HFFc6 (cell line): ENCODE measurements at places on chromosomes 16 and 17.
A peak's percentile ranks its signal among the peaks of the same experiment; 100 is the strongest.

DNA sequence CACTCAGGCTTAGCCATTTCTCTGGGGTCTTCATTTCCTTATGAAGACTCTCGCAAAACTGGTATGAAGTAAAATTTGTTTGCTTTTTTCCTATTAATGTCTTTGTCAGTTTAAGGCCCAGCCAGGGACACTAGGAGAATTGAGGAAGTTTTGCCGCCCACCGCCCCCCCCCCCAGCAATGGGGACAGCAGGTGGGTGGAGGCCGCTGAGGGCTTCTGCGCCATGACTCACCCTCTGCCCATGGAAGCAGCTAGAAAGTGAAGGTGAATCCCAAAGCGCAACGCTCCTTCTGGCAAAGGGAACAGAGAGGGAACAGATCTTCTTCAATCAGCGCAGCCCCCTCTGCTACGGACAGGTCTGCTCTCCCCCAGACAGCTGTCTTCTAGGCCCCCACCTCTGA lies 49.7 kb downstream of the MARF1 start:
- no peak for DNase-seq

DNA sequence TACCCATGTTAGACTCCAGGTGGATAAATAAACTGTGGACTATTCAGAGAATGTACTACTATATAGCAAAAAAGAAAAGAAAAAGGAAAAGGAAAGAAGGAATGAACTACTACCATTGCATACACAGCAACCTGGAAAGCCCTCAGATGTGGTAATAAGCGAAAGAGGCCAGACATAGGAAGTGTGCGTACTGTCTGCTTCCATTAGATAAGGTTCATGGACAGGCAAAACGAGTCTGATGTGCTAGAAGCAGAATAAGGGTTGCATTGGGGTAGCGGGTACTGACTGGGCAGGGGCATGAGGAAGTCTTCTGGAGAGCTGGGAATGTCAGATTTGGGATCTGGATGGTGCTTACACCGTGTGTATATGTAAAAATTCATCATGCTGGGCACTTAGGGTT lies 21.8 kb downstream of the CLEC16A start:
- no peak for DNase-seq

GRCh38 chr16:28126684-28127620 lies 63.4 kb upstream of the GSG1L start:
- no peak for DNase-seq

DNA sequence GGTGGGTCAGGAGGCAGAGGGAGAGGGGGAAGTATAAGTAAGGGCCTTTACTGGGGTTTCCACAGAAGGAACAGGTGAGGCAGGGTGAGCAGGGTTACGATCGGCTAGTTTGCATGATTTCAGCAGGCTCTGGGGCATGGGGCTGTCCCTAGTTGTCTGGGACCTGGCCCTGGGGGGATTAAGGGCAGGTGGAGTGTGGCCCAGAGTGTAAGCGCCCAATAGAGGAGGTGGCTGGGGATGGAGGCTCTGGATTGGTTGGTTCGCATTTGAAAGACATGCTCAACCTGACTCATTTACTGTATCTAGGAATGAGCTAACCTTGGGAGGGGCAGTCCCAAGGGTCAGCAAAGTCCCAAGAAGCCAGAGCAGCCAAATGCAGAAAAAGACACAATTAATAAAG lies 230.3 kb downstream of the MAP2K4 start:
- DNase-seq: no peak

- no peak for DNase-seq
Measured at GRCh38 chr16:29650771-29651170, 12.3 kb upstream of the SPN start.

- no peak for DNase-seq
Measured at GRCh38 chr16:64276646-64277045, 845.2 kb downstream of the CDH11 start.

DNA sequence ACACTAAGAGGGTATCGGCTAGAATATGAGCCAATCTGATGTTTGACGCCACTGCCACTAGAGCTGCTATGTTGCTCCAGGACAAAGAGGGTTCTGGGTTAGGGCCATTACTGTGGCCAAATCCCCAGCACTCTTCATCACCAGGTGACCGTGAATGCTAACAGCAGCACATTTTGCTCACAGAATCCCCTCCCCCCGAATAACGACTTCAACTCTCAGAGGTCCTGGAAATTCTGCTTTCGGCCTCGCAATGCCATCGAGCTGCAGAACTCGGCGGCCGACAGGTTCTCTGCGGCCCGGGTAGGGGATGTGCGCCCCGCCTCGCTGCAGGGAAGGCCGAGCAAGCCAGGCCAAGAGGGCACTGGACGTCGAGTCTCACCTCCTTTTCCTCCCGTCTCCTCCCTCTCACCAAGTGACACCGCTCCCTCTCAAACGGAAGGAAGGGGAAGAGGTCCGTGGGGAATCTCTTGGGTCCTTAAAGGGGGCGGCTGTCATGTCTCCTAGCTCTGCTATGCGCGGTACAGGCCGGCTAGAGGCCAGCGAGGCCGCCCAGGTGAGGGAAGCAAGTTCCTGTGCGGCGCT lies 31.9 kb downstream of the CDK5R1 start:
- DNase-seq: no peak

- DNase-seq: no peak
Measured at GRCh38 chr17:38898291-38898679, 27.1 kb upstream of the LASP1NB start.

DNA sequence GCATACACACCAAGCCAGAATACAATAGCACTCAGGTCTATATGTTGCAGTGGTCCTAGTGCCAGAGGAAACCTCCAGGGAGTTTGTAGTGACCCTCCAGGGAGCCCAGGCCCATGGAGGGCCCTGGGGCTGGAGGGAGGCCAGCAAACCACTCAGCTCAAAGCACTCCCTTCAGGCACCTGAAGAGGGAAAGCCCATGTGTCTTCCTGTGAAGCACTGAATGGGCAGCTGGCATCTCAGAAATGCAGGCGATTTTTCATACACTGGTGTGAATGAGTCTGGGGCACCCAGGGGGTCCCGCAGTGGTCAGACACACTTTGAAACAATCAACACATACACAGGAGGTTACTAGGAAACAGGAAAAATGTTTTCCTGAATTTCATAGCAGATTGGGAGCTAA lies 12.8 kb downstream of the TBC1D26 start:
- no peak for DNase-seq

DNA sequence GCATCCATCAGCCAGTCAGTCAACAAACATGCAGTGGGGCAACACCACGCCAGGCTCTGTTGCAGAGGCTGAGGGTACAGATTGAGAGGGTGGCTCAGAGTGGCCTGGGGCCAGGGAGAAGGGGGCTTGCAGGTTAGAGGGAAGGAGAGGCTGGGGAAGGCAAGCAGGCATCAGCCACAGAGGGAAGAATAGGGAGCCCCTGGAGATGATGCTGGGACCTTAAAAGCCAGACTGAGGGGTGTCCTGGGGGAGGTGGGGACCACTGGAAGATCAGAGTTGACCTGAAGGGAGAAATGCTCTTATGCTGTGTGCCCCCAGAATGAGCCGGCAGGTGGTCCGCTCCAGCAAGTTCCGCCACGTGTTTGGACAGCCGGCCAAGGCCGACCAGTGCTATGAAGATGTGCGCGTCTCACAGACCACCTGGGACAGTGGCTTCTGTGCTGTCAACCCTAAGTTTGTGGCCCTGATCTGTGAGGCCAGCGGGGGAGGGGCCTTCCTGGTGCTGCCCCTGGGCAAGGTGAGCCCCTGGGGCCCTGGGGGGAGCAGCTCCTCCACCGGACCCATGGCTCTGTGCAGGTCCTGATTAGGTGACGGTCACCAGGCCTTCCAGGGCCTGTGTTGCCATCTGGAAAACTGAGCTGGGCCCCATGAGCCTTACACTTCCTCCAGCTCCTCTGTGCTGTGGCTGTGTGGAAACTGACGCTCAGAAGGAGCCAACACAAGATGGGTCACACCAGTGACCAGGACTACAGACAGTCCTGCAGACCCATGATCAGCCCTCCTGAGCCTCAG lies 1.7 kb downstream of the CORO1A start:
- DNase-seq: no peak

DNA sequence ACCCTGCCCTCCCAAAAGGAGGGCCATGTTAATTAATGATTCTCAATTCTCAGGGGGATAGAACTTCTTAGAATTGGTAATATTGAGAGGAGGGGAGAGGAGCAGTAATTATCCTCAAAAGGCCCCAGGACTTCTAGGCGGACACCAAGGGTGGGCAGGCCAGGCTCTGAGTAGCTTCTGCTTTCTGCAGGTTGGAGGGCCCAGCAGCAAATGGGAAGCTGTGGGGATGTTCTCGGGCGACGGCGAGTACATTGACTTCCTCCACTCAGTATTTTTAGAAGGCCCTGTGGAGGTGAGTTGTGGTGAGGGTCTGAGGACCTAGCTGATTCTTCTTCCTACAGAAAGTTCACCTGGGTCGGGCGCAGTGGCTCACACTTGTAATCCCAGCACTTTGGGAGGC lies 57.5 kb downstream of the DNAH2 start:
- no peak for DNase-seq

GRCh38 chr17:2055292-2056205 lies 646 bp downstream of the HIC1 start:
- no peak for DNase-seq

GRCh38 chr16:67965668-67966548 lies 2.5 kb downstream of the SLC12A4 start:
- DNase-seq: no peak

GRCh38 chr16:24645739-24646645 lies 83.5 kb upstream of the TNRC6A start:
- peak; percentile 100 for DNase-seq

DNA sequence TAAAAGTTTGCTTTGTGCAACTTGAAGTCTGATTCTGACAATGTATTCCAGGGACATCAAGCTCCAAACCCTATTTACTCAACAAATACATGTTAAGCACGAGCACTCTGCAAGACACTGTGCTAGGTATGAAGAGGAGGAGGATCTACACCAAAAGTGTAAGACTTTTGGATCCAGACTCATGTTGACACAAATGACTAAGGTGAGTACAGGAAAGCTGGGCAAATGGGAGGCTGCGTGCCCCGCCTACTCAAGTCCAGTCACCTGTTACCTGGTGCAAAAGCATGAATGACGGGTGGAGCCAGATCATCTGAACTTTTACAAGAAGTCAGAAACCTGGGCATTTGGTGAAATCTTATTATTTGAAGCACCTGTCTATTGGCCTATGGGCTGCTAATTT lies 120.7 kb downstream of the ABCC12 start:
- no peak for DNase-seq

DNA sequence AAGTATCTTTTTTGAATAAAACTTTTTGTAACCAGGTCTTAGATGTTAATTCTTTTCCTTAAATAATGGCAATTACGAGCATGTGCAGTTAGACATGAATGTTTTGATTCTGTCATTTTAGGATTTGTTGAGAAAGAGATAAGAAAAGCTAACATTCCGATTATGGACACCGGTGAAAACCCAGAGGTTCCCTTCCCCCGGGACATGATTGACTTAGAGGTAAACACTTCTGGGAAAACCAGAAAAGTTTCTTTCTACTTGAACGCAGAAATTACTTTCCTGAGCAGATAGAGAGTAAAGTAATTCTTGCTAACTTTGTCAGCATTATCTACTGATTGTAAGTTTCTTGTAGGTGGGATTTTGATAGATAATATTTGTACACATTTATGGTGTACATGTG lies 9.2 kb downstream of the ATP6V0A1 start:
- DNase-seq: no peak

DNA sequence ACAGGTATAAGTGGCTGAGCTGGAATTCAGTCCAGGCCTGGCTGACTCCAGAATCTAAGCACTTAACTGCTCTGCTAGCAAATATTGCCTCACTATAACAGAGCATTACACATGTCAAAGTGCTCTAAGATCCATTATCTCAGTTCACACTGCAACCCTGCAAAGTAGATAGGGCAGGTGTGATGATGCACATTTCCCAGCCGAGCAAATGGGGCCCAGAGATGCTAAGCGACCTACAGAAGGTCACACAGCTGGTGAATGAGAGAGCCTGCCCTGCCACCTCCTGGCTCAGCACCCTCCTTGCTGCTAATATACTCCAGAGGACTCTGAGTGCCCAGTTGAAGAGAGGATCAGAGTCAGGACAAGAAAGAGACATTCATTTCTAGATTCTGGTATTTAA lies 73.6 kb upstream of the CCL1 start:
- DNase-seq: no peak

DNA sequence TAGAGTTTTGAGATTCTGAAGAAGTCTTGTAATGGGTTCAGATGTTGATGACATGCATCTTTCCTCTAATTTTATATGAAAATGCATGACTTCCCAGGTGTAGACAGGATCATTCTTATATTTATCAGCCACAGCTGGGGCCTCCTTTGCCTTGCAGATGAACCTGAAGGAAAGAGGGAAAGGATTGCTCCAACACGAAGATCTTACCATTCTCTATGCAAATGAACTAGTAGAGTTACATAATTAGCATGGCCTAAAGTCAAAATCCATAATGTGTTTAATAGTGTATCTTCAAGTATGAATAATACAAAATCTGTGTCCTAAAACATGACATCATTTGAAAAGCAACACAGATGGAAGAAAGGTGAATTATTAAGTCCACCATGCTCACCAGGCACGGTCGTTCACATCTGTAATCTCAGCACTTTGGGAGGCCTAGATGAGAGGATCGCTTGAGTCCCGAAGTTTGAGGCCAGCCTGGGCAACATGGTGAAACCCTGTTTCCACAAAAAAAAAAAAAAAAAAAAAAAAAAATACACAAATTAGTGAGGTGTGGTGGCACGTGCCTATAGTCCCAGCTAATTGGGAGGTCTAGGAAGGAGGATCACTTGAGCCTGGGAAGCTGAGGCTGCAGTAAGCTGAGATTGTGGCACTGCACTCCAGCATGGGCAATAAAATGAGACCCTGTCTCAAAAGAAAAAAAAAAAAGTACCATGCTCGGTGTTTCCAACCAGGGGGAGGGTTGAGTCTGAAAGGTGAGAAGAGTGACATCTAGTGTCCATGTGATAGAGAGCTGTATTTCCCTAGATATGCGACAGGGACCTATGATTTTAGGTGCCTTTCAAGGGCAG lies 6.3 kb downstream of the VWA3A start:
- DNase-seq: peak; percentile 48

DNA sequence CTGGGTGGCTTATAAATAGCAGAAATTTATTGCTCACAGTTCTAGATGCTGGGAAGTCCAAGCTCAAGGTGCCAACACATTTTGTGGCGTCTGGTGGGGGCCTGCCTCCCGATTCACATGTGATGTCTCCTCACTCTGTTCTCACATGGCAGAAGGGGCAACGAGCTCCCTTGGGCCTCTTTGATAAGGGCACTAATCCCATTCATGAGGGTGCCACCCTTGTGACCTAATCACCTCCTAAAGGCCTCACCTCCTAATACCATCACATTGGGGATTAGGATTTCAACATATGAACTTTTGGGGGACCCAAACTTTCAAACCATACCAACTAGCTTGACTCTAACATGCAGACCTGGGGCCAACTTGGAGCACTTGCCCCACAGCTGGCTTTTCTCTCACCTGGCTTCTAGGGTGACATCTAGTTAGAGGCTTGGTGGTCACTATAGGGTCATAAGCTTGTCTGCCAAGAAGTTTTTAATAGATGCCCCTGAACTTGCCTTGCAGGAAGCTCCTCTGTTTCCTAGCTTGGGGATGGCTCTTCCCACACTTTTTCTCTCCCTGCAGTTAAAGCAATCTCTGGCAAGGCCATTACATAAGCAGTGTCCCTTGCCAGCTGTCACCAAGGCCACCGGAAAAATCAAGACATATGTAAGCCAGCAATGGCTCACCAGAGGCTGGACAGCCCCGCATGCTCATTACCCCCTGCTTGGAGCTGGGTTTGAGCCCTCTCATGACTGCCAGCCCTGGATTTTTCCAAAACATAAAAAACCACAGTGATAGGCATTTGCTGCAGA lies 8.4 kb upstream of the MED9 start:
- no peak for DNase-seq
